ENCODE measurements at places on chromosomes 16 and 17. TPM values are rescaled to one million over a fixed set of nuclear protein-coding genes. Genes with fewer than 3 reads are reported as not detected.

DNA sequence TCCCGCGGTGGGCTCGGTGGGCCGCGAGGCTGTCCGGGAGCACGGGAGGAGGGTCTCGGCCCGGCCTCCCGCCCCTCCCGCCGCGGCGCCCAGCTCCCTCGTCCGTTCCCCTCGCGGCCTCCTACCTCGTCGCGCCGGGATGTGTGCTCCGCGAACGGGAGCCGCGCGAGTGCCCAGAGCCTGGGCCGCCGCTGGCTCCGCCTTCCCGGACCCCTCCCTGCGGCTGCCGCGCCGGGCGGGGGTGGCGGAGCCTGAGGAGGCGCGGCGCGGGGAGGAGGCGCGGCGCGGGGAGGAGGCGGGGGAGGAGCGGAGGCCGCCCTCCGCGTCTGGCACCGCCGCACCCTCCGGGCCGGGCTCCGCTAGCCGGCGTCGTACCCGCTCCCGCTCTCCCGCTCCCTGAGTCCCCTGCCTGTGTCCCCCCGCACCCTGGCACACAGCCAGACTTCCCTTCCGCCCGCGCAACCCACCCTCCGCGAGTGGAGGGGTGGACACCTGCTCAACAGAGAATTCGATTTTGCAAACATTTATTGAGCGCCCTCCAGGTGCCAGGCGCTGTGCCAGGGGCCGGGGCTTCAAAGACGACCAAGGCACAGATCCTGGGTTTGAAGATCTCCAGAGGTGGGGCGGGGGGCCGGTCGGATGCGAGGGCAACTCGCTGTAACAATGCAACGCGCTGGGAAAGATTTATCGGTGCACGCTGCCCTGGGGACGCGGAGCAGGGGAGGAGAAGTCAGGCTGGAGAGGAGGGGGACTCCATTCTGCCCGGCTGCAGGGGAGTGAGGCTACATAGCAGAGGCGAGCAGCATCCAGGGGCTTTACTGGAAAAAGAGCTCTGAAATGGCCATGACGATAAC is at the start of gene MPP3:
Gene MPP3, minus strand, starts transcription at position 171 of the 854 bp plus-strand sequence. CDS start 1,240 bp downstream, outside the sequence.
- DNase-seq = peak; percentile 87
- H3K4me1 ChIP-seq = peaks cover 9% of the 10 kb centered on the region
- H3K4me3 ChIP-seq = peak within 1 kb of the TSS; percentile 63
- no peak within 1 kb of the TSS for H3K27ac ChIP-seq

Gene SLC47A1
- 15.5 TPM for polyA plus RNA-seq

Gene SULT1A2
- polyA plus RNA-seq = 5.4 TPM

Gene DHRS13
- 28.1 TPM for polyA plus RNA-seq

DNA sequence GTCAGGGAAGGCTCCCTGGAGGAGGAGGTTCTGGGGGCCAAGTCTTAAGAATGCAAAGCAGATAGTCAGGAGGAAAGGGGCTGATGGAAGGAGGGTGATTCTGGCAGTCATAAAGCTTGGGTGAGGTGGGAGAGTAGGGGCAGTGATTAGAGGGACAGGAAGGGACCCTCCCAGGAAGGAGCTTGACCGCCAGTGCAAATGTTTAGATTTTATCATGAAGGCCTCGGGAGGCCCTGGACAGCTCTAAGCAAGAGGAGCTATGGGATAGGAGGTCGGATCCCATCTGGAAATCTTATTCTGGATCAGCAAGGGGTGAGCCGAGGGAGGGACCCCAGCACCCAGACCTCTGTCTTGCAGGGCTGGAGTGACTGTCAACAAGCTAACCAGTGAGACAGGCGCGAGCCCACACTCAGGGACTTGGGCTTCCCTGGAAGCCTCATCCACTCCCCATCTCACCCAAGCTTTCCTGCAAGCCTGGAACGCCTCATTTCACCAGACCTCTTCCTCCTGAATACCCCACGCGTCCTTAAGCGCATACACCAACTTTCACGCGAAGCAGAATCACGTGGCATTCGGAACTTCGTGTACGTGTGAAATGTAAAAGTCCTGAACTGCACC is 52.0 kb upstream of the CBX4 start:
- no peak overlapping the region for H3K4me3 ChIP-seq
- no peak for DNase-seq
- H3K4me1 ChIP-seq = no peaks in the 10 kb centered on the region
- H3K27ac ChIP-seq = no peak overlapping the region
- no peaks in the 10 kb centered on the region for H3K27me3 ChIP-seq

Gene PIGW
- polyA plus RNA-seq = 10.4 TPM

DNA sequence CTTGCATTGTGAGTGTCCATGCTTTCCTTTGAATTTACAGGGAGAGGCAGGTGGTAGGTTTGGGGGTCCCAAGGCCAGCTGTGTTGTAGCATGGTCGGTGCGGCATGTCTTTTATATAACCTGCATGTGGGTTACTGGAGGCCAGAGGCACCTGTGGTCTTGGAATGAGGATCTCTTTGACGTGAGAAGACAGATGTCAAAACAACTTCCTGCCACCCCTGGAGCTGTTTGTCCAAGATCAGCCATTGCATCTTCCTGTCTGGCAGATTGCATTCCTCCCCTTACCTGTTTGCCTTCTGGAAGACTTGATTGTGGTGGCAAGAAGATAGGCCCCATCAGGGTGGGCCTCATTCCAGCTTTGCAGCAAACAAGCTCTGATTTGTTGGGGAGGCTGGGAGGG is 175.1 kb downstream of the MSI2 start:
- DNase-seq = no peak
- H3K27ac ChIP-seq = no peak overlapping the region
- no peaks in the 10 kb centered on the region for H3K36me3 ChIP-seq
- H3K4me1 ChIP-seq = peaks cover 17% of the 10 kb centered on the region

DNA sequence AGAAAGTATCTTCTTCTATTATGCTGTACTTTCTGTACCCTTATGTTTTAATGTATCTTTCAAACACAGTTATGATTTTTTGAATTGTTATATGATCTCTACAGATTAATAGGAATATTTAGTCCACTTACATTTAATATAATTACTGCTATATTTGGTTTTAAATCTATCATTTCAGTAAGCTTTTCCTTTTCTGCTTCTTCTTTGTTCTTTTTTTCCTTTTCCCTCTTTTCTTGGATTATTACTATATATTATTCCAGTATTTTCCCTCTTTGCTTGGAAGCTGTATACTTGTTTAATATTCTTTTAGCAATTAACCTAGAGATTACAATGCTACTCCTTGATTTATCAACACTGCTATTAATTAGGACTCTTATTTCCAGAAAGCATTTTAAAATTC is 13.5 kb downstream of the TLE7 start:
- H3K27me3 ChIP-seq = peaks cover 56% of the 10 kb centered on the region
- no peak overlapping the region for H3K4me3 ChIP-seq
- DNase-seq = no peak
- H3K4me1 ChIP-seq = no peaks in the 10 kb centered on the region
- no peak overlapping the region for H3K27ac ChIP-seq
- no peaks in the 10 kb centered on the region for H3K36me3 ChIP-seq

DNA sequence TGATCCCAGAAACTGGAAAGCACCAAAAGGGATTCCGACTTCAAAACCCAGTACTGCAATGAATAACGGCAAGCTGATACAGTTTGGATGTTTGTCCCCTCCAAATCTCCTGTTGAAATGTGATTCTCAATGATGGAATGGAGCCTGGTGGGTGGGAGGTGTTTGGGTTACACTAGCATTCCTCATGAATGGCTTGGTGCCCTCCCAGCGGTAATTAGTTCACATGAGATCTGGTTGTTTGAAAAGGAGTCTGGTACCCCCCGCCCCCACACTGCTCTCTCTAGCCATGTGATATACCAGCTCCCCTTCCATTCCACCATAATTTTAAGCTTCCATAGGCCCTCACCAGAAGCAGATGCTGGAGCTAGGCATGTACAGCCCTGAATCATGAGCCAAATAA is 40.1 kb downstream of the RANBP10 start:
- H3K36me3 ChIP-seq = no peaks in the 10 kb centered on the region
- H3K4me1 ChIP-seq = no peaks in the 10 kb centered on the region
- H3K27me3 ChIP-seq = peaks cover 98% of the 10 kb centered on the region
- no peak overlapping the region for H3K4me3 ChIP-seq
- H3K27ac ChIP-seq = no peak overlapping the region

DNA sequence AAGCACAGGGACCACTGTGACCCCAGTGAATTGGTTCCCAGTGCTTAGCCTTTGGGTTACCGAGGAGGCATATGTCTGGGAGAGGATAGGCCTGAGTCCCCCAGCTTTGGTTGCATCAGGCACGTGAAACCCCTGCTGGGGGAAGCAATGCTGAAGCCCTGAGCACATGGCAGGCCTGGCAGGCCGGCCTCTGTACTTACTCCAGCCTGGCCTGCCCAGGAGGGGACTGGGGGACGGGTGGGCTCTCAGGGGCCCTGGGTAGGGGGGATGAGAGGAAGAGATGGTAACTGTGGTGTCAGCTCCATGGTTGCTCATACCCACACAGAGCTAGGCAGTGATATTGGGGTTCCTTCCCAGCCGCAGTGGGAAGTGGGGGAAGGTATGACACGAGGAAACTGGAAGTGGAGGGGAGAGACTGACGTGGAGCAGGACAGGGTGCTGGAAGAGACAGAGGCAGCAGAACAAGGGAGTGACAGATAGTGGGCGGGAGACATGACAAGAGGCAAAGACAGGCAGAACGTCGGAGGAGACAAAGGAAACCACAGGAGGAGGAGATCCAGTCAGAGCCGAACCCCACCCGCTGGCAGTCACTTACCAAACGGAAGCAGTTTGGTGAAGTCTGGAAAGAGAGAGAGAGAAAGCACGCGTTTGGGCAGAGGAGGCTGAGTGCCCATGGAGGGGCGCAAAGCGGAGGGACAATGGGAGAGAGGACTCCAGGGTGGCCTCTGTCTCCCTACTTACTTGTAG is 9.1 kb downstream of the TMEM208 start:
- peaks cover 12% of the 10 kb centered on the region for H3K36me3 ChIP-seq
- H3K4me1 ChIP-seq = no peaks in the 10 kb centered on the region
- H3K4me3 ChIP-seq = no peak overlapping the region

GRCh38 chr17:37605813-37606505 is 3.3 kb downstream of the SYNRG start:
- no peak overlapping the region for H3K4me3 ChIP-seq
- no peaks in the 10 kb centered on the region for H3K27me3 ChIP-seq
- H3K36me3 ChIP-seq = no peaks in the 10 kb centered on the region
- H3K27ac ChIP-seq = no peak overlapping the region

DNA sequence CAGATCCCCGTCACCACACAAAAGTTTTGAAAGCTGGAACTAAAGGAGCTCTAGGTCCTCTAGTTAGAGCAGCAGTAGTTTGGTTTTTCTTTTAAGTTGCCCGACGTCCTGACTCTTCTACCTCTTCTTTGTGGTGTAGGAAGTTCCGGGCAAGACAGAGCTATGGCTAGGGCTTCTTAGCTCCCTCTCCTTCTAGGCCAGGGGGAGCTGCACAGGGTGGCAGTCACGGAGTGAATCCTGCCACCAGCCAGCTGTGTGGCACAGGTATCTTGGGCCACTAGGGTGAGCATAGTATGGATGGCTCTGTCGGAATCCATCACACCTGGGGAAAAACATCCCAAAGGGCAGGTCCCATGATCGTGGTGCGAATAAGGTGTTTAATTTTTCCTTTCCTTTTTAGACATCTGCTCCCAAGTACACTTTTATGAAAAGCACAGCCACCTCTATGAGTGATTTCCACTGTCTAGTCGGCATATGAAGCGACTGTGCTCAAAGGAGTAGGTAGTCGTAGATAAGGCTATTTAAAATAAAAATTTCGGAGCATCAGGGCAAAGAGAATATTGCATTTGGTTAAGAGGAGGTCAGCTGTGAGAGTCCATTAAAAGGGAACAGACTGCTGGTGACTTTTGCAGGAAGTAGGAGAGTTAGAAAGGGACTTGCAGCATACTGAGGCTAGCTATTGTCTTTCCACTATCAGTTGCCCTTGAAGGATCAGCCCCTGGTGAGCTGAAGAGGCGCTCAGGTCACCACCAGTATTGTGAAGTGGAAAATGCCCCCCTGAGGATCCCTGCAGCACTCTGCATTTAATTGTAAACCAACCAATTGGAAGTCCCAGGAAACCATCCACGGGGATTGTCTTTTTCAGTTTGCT is 2.1 kb downstream of the PRKCA start:
- H3K36me3 ChIP-seq = no peaks in the 10 kb centered on the region
- peak; percentile 41 for DNase-seq
- peak overlapping the region; percentile 61 for H3K4me3 ChIP-seq
- peaks cover 9% of the 10 kb centered on the region for H3K4me1 ChIP-seq

Gene PRSS33
- polyA plus RNA-seq = not detected

Gene IL34
- polyA plus RNA-seq = not detected

Measured in cardiac muscle cell (in vitro differentiated cells and primary cell).